ENCODE measurements at places on chromosomes 7 and 10. TPM values are rescaled to one million over a fixed set of nuclear protein-coding genes. Genes with fewer than 3 reads are reported as not detected.
A peak's percentile ranks its signal among the peaks of the same experiment; 100 is the strongest.

DNA sequence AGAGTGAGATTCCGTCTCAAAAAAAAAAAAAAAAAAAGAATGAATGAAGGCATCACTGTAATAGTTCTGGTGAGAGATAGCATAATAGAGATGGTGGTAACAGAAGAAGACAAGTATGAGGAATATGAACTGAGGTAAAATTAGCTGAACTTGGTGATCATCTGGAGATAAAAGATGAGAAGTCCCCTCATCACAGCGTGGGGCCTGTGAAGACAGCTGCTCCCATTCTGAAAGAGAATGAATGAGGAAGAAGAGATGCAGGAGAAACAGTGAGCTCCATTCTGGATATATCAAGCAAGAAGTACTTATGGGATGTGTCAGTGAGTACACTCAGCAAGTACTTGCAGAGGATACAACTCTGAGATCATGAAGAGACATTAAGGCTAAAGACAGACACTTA, 28.7 kb downstream of the ARMH3 start:
- DNase-seq, result no peak

GRCh38 chr10:17062493-17062892, 67.1 kb downstream of the CUBN start:
- DNase-seq, result no peak

GRCh38 chr10:7942859-7943258, 111.6 kb upstream of the GATA3 start:
- DNase-seq, result no peak

GRCh38 chr7:7265081-7266075, 83.0 kb downstream of the C1GALT1 start:
- no peak for DNase-seq

DNA sequence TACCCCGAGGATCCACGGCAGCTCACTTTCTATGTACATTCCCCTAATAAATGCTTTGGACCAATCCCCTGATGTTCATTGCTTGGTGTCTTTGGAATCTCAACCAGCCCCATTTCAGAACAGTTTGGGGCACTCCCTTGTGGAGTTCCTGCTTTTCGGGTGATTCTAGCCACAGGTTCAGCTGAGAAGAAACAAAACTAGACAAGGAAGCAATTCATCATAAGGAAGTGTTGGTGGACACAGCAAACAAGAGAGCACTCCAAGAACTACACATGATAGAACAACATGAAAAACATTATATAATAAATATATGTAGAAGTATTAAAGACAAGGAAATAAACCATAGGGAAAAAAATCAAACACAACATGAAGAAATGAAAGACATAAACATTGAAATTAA, 6.0 kb upstream of the CCDC136 start:
- DNase-seq, result no peak

- DNase-seq, result no peak
These were observed 655.7 kb downstream of the INHBA start for GRCh38 chr7:41047211-41047610.

- DNase-seq, result peak; percentile 91
These were observed 333 bp downstream of the SMNDC1 start for GRCh38 chr10:110304394-110304779.

DNA sequence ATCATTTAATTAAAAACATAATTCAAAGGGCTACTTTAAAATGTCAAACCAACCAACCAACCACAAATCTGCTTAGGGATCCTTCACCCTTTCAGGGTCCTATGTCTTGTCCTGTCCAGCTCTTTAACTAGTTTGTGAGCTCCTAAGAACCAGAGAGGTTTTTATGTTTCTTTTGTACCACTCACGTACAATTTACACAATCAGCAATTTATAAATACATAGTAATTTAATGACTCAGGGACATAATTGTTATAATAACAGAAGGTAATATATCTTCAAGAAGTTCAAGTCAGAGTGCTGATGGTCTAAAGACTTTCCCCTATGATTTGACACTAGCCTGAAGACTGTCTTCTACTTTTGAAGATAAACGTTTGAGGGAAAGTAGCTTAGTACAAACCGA, 16.0 kb downstream of the DHX32 start:
- no peak for DNase-seq

GRCh38 chr7:153675131-153675530, 377.1 kb upstream of the DPP6 start:
- DNase-seq, result no peak

DNA sequence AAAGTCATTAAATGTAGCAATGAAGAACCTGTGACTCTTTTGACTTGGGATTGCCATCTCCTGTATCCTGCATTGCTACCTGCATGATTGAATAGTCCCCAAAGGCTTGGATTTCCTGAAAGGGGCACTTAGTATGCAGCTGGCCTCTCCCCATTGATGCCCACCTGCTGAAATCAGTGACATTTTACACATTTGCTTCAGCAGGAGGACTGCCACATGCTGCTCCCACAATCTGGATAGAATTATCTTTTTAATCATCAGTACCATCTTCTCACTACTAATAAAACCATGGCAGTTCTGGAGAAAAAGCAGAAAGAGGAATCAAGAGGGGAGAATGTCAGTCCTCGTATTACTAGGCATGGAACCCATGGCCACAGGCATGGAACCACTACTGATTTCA, 67.8 kb downstream of the SLC13A1 start:
- DNase-seq, result no peak

- DNase-seq, result no peak
These were observed 10.7 kb upstream of the PPP3CB start for GRCh38 chr10:73506491-73506890.

DNA sequence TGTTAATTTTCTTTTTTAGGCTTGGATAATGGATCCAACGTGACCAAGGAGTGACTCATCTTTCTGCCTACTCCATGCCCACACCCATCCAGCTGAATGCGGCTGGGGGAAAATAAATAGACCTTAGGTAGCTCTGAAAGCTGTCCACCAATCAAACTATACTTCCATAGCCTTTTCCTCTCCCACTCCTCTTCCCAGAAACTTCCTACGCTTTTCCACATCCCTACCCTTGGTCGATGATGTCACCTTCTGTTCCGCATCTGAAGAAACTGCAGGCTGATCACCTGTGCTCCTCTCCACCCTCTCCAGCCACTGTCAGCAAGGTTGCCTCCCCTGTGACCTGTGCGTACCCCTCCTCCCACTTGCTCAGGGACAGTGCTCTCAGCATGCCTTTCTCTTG, 359.8 kb upstream of the KLF6 start:
- no peak for DNase-seq

- DNase-seq, result no peak
These were observed 64.9 kb upstream of the ADRB1 start for GRCh38 chr10:113978802-113979201.

- DNase-seq, result no peak
These were observed 254.6 kb downstream of the XPNPEP1 start for GRCh38 chr10:109668703-109669102.

DNA sequence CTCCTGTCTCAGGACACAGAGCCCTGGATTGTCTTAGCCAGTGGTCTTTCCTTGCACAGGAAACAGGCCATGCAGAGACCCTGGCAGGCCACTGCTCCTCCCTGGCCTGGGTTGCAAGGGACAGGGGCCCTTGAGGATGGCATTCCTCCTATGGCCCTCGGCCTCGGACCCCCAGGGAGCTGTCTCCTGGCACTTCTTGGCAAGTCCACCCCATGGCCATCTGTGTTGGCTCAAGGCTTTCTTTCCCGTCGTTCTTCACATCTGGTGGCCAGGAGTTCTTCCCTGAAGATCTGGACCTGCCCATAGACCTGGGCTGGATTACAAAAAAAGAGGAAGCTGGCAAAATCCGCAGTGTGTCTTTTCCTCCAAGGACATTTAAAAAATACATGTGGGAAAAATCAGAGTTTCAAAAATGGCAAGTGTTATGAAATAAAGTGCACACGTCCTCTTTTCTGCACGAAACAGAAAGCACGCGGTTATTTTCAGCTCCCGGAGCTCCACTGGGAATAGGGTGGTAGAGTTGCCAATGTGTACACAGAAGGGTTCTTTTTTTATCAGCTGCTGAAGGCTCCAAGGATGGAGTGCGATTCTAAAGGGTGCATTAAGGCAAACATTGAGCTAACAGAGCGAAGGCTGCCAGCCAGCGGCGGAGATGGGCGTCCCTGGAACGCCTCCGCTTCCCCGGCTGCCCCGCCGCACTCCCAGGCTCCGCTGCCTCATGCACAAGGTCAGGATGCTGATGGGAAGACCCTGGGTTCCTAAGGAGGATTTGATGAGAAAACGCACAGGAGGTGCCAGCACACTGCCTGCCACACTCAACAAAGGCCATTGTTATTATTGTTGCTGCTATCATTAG, 62.8 kb upstream of the FAM20C start:
- DNase-seq, result peak; percentile 78

DNA sequence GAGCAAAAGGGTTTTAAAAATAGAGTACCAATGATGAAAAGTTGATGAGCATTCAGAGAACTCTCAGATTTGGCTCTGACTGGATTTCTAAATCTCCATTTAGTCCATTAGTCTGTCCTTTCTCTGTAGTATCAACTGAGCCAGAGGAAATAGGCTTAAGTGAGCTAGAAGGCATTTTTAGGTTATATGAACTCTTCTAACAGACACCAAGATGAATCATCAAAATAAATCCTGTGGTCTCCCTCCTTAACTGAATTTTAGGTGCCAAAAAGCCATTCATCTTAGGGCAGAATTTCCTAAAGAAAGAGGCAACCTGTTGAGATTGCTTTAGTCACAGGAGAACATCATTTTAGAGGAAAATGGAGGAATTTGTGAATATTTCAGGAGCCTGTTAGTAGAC, 305.1 kb downstream of the AUTS2 start:
- no peak for DNase-seq

GRCh38 chr7:117041007-117041406, 87.7 kb downstream of the ST7 start:
- DNase-seq, result no peak

DNA sequence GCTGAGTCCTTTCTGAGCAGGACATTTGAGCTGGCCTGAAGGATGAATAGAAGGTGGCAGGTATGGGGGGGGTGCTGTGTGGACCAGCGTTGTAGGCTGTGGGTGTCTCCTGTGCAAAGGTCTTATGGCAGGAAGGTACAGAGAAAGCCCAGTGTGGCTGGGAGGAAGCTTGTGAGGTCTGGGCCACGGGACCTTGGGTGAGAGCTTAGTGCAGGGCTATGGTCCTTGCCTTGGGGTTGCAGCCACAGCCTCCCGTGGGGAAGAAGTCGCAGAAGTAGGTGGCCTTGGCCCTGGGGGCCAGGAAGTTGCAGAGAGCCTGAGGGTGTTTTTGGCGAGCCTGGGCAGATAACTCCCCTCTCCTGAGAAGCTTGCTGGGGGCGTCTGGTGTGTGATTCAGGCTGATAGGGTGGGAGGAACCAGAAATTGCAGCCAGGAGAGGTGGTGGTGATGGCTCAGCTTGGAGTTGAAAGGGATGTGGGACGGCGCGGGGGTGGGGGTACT, 172.0 kb upstream of the TNRC18 start:
- DNase-seq, result no peak

DNA sequence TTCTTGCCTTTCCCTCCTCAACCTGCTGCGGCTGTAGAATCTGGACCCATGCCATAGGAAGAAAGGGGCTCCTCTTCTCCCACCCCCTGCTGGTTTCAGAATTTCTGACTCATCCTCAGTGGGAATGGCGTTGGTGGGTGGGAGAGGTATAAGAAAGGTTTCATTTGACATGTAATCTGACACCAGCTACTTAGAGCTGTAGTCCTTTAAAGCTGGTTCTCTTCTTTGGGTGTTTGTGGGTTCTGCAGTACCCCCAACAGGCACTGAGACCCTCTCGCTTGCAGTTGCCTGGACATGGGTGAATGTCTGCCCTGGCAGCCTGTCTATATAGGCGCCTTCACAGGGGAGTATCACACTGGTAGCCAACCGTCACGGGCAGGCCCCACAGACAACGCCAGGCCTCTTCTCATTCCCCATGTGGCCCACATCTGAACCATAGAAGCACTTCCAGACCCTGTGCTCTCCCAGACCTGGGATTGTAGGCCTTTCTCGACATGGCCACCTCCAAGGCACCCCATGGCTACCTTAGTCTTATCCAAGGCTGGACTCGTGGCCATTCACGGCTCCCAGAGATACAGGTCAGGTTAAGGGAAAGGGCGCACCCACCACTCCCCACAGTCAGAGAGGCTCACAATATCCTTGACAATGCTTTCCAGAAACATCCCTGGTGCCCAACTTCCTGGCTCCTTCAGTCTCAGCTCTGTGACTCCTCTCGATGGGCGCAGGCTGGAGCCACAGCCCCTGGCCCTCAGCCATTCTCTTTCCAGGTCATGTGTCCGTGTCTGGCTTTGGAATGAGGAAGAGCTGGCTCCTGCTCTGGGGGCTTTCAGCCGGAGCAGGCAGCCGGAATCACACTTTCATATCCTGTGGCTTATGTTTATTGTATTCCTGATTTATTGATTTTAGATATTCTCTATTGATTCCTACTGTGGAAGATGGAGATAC, 17.5 kb downstream of the ZNF862 start:
- peak; percentile 49 for DNase-seq

GRCh38 chr7:133517766-133518165, 264.9 kb downstream of the EXOC4 start:
- no peak for DNase-seq

DNA sequence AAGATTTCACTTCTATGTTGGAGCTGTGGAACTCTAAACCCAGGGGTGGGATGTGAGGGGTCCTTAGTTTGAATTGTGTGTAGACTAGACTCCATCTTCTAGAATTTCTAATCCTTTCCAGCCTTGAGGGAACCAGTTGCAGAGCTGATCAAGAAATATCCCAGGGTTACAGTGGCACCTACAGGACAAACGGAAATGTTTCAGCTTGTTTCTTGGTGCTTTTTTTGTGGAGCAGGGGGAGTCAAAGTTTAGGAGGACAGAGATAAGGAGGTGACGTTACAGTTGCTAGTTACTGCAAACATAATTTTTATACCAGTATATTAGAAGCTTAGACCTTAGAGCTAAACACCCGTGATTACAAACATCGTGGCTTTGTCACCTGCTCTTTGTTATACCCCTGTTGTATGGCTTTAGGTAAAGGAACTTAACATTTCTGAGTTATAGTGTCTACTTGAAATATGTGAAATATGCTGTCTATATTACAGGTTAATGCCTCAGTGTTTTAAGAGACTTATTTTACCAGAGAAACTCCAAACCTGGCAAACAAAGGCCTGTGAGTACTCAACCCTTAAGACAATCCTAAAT, 84.5 kb upstream of the DYNC1I1 start:
- no peak for DNase-seq

The GRK5 gene
- total RNA-seq, result 20.2 TPM

The PPP1R17 gene
- total RNA-seq, result not detected

The SEMA4G gene
- total RNA-seq, result 1.4 TPM

The CACNB2 gene
- 0.19 TPM for total RNA-seq

The C10orf62 gene
- total RNA-seq, result not detected

The SLC16A9 gene
- total RNA-seq, result 0.06 TPM

The IGF2BP3 gene
- 1.2 TPM for total RNA-seq

The AMPH gene
- total RNA-seq, result 16.4 TPM

The CARD11 gene
- total RNA-seq, result 0.42 TPM

The FKBP6 gene
- total RNA-seq, result not detected

Data from mesenteric fat pad (tissue), 1 donor.